ENCODE measurements at places on chromosomes 5 and 9.

DNA sequence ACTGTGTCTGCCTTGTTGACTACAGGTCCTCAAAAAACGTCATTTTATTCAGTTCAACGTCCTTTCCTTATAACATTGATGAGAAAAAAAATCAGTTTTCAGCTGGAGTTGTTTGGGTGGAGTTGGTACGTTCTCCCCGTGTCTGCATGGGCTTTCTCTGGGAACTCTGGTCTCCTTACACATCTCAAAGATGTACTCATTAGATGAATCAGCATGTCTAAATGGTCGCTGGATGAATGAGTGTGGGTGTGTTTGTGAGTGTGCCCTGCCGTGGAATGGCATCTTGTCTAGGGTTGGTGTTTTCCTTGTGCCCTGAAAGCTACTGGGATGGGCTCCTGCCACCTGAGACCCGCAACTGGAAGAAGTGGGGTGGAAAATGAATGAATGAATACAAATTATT, 30.1 kb downstream of the EGR1 start:
- DNase-seq = no peak

- DNase-seq = no peak
Observed at GRCh38 chr9:92191801-92192200, 76.6 kb upstream of the SPTLC1 start.

DNA sequence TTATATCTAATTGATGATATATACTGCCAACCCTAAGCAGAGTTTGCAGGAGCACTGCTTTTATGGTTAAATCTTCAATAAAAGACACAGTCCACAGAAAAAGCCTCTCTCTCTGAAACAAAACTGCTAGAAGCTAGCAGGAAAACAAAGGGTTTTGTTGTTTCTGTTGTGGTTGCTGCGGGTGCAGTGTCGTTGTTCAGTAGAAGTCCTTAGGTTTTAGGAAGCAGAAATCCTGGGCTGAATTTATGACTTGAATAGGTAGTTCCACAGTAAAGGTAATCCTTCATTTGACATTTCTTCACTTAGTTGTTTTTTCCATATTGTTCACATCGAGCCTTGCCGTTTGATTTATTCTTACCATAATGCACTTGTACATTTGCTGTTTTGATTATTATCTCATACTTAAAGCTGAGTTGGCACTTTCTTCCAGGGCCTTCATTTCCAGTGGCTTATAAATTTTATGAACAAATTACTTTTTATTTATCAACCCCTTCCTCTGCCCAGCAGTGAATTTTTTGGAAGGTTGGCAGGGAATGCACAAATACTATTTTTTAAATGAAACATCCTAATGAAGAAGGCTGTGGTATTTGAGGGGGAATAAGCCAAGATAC, 209.6 kb upstream of the SLC30A5 start:
- DNase-seq = no peak

GRCh38 chr5:139426203-139426885, 13.0 kb downstream of the DNAJC18 start:
- no peak for DNase-seq

DNA sequence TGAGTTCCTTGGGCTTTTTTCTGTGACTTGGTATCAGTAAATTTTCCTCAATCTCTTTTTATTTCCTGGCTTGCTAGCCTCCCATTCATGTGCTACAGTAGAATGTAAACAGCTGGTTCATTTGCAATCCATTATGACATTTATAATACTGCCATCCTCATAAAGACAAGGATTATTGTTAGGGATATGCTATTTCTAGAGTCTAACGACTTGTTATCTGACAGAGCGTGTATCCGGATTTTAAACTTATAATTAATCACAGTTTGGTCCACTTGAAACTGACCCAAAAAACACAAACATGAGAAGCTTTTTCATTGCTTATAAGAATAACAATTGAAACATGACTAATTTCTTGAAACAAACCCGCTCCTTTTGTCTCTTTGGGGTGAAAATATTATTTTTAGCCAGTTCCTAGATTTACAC, 585.8 kb downstream of the TLE4 start:
- DNase-seq = no peak

- no peak for DNase-seq
Observed at GRCh38 chr9:114413861-114414301, 26.1 kb upstream of the AKNA start.

DNA sequence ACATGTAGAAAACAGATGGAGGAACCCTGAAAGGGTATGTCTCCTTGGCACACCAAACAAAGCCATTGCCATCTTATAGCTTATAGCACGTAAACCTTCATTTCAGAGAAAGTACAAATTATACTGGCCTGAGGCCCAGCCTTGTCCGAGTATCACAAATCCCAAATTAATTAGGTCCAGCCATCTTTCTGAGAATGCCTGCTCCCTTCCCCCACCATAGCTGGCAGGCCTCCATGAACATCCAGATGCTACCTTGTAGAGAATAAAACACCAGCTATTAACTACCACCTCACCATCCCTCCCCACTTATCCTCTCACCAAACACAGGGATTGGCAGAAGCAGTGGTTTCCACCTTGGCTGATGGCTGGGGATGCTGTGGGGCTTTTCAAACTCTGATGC, 224.0 kb downstream of the SPOCK1 start:
- DNase-seq = no peak

Measured in effector memory CD8-positive, alpha-beta T cell (primary cell).